ENCODE measurements at places on chromosomes 12 and 14. TPM values are rescaled to one million over a fixed set of nuclear protein-coding genes. Genes with fewer than 3 reads are reported as not detected.

- no peak for DNase-seq
- H3K4me3 ChIP-seq: no peak overlapping the region
- H3K36me3 ChIP-seq: no peaks in the 10 kb centered on the region
- H3K4me1 ChIP-seq: peaks cover 32% of the 10 kb centered on the region
- H3K27ac ChIP-seq: no peak overlapping the region
These were observed 42.7 kb downstream of the RIN3 start for GRCh38 chr14:92556255-92556741.

GRCh38 chr14:62453226-62453625 is 592.0 kb downstream of the KCNH5 start:
- H3K27ac ChIP-seq: no peak overlapping the region
- H3K27me3 ChIP-seq: no peaks in the 10 kb centered on the region
- DNase-seq: no peak
- H3K4me3 ChIP-seq: no peak overlapping the region
- no peaks in the 10 kb centered on the region for H3K4me1 ChIP-seq

KCNMB4 gene
- total RNA-seq: 0.10 TPM

GRCh38 chr12:31647086-31647491 is 12.4 kb upstream of the ETFBKMT start:
- no peaks in the 10 kb centered on the region for H3K36me3 ChIP-seq
- peak; percentile 60 for DNase-seq
- peaks cover 8% of the 10 kb centered on the region for H3K27me3 ChIP-seq
- H3K27ac ChIP-seq: peak overlapping the region; percentile 56
- peak overlapping the region; percentile 27 for H3K4me3 ChIP-seq
- peaks cover 26% of the 10 kb centered on the region for H3K4me1 ChIP-seq

SRRM4 gene
- total RNA-seq: not detected

NGB gene
- total RNA-seq: not detected

TAS2R50 gene
- total RNA-seq: not detected

- H3K4me1 ChIP-seq: peaks cover 94% of the 10 kb centered on the region
- DNase-seq: peak; percentile 66
These were observed 214.2 kb downstream of the PPM1H start for GRCh38 chr12:62720661-62721330.

- peaks cover 3% of the 10 kb centered on the region for H3K27me3 ChIP-seq
- no peaks in the 10 kb centered on the region for H3K36me3 ChIP-seq
- H3K4me1 ChIP-seq: peaks cover 64% of the 10 kb centered on the region
- no peak overlapping the region for H3K4me3 ChIP-seq
- peak; percentile 47 for DNase-seq
- H3K27ac ChIP-seq: no peak overlapping the region
These were observed 63.1 kb downstream of the C14orf132 start for GRCh38 chr14:96102081-96102856.

DNA sequence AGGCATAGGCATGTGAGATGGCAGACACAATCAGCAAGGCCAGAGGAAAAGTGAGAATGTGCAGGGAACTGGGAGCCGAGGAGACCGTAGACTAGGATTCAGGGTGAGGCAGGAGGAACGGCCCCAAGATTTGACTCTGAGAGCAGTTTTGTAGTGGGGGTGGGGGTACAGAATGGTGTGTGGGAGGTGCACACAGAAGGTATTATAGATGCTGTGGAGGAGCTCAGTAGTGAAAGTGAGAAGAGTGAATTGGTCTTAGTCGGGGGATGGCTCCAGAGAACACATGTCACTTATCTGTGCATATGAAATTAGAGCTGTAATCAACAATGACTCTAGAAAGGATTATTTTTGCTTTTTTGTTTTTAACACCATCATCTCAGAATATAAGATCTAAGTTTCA is 11.9 kb downstream of the ZNF664 start:
- peaks cover 11% of the 10 kb centered on the region for H3K4me1 ChIP-seq
- H3K4me3 ChIP-seq: no peak overlapping the region
- no peak overlapping the region for H3K27ac ChIP-seq
- DNase-seq: no peak
- peaks cover 13% of the 10 kb centered on the region for H3K36me3 ChIP-seq

GRCh38 chr12:27988594-27989233 is 16.2 kb upstream of the PTHLH start:
- H3K27ac ChIP-seq: no peak overlapping the region
- H3K36me3 ChIP-seq: no peaks in the 10 kb centered on the region
- H3K4me3 ChIP-seq: no peak overlapping the region
- DNase-seq: no peak

GRCh38 chr12:13580206-13580605 is 383.7 kb downstream of the EMP1 start:
- no peak overlapping the region for H3K27ac ChIP-seq
- DNase-seq: no peak
- H3K4me1 ChIP-seq: no peaks in the 10 kb centered on the region
- no peaks in the 10 kb centered on the region for H3K36me3 ChIP-seq
- H3K4me3 ChIP-seq: no peak overlapping the region

GRCh38 chr12:3291939-3292338 is 199.1 kb upstream of the PRMT8 start:
- no peaks in the 10 kb centered on the region for H3K36me3 ChIP-seq
- no peak overlapping the region for H3K4me3 ChIP-seq
- H3K27ac ChIP-seq: no peak overlapping the region
- no peak for DNase-seq

DNA sequence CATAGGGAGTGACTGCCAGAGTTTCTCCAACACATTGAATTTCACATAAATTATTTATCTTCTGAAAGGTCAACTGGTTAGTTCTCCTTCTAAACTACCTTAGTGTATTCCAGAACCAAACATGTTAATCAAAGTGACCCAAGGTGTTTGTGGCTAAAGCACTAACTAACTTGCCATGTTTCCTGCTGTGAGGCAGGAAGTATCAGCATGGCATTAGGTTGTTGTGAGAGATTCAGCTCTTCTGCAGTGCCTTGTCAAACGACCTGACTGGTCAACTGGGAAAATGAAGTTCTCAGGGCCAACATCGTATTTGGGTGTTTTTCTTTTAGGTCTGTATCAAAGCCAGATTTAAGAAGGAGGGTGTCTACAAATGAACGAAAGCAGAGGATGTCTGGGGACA is 448.1 kb downstream of the APAF1 start:
- H3K4me1 ChIP-seq: no peaks in the 10 kb centered on the region
- no peaks in the 10 kb centered on the region for H3K36me3 ChIP-seq
- H3K27me3 ChIP-seq: no peaks in the 10 kb centered on the region
- H3K27ac ChIP-seq: no peak overlapping the region
- DNase-seq: no peak

DNA sequence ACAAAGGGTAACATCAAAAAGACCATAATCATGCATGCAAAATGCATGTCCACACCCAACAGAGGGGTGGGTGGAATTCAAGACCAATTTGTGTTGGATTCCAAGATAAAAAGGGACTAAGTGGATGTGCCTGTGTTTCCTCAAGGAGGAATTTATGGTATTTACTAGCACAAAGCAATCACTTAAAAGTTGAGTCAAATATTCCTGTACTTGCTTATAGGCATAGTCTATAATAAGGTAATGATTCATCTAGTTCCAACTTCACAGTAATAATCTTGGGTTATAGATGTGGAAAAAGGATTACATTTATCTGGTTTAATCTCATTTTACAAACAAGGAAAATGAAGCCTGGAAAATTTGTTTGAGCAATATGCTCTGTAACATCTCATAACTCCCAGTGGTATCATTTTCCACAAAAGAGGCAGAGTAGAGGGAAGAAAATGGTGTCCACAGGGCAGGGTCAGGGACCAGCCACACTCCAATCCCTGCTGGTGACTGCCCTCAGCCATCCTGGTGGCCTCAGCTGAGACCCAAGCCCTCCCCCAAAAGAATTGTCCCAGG is 80.8 kb upstream of the REP15 start:
- peaks cover 3% of the 10 kb centered on the region for H3K27me3 ChIP-seq
- H3K4me1 ChIP-seq: peaks cover 95% of the 10 kb centered on the region
- peak overlapping the region; percentile 94 for H3K27ac ChIP-seq
- peak overlapping the region; percentile 69 for H3K4me3 ChIP-seq

ABCD2 gene
- total RNA-seq: not detected

CLEC2D gene
- 1.3 TPM for total RNA-seq

DNA sequence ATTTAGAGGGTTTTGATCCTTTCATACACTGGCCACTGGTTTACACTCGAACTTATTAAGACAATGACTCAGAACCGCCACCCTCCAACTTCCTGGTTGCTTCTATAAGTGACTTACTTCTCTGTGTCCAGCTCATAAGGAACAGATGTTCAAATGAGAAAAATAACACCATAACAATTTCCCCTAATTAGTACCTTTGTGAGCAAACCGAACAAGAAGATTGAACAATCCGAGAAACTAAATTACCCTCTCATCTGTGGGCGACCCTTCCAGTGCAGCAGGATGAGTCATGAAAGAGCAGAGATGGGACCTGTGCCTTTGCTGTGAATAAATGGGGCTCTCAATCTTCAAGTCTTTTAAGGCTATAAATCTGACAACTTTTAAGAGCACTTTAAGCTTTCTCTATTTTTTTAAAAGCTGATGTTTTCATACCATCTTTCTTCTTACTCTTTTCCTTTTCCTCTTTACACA is 146.8 kb upstream of the RASSF8 start:
- H3K27ac ChIP-seq: peak overlapping the region; percentile 74
- H3K4me3 ChIP-seq: peak overlapping the region; percentile 60
- peaks cover 34% of the 10 kb centered on the region for H3K4me1 ChIP-seq
- DNase-seq: peak; percentile 38
- H3K36me3 ChIP-seq: peaks cover 11% of the 10 kb centered on the region

- no peak overlapping the region for H3K4me3 ChIP-seq
- no peak for DNase-seq
- no peaks in the 10 kb centered on the region for H3K4me1 ChIP-seq
- no peak overlapping the region for H3K27ac ChIP-seq
- peaks cover 52% of the 10 kb centered on the region for H3K27me3 ChIP-seq
These were observed 99.9 kb upstream of the RFLNA start for GRCh38 chr12:124194893-124195566.

GRCh38 chr12:52070185-52070925 is 577 bp downstream of the ATG101 start:
- H3K27ac ChIP-seq: peak overlapping the region; percentile 100
- no peaks in the 10 kb centered on the region for H3K27me3 ChIP-seq
- H3K4me1 ChIP-seq: peaks cover 75% of the 10 kb centered on the region
- H3K36me3 ChIP-seq: peaks cover 42% of the 10 kb centered on the region
- H3K4me3 ChIP-seq: peak overlapping the region; percentile 94

- H3K27ac ChIP-seq: peak overlapping the region; percentile 82
- peak overlapping the region; percentile 31 for H3K4me3 ChIP-seq
- peaks cover 42% of the 10 kb centered on the region for H3K4me1 ChIP-seq
- DNase-seq: peak; percentile 78
These were observed 98.5 kb upstream of the PLEKHA5 start for GRCh38 chr12:19031032-19031431.

- no peaks in the 10 kb centered on the region for H3K36me3 ChIP-seq
- peaks cover 8% of the 10 kb centered on the region for H3K4me1 ChIP-seq
- H3K4me3 ChIP-seq: peak within 1 kb of the TSS; percentile 51
- H3K27ac ChIP-seq: no peak within 1 kb of the TSS
- peaks cover 10% of the 10 kb centered on the region for H3K27me3 ChIP-seq
- DNase-seq: peak; percentile 51
These were observed at the start of gene RPS6KL1 for GRCh38 chr14:74922752-74923401. Gene RPS6KL1, minus strand, starts transcription at chr14:74923260. Its CDS starts 1,719 bp downstream, at chr14:74921541.

DNA sequence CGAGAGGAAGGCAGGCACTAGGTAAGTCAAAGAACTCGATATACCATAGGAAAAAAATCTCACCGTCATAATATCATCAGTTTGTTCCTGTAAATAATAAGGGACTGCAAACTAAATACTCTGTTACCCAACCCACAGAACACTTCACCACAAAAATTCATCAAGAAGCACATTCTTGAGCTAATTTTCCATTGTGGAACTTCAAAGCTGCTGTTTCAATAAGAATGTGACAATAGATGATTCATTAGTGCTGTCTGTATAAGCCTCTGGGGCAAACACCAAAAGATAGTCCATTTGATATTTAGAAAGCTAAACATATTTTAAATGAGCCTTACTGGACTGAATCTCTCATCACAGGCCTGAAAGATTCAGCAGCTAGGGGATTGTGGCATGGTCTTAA is 219.4 kb downstream of the KSR2 start:
- no peak overlapping the region for H3K27ac ChIP-seq
- H3K27me3 ChIP-seq: no peaks in the 10 kb centered on the region
- H3K4me3 ChIP-seq: no peak overlapping the region
- DNase-seq: no peak
- H3K36me3 ChIP-seq: no peaks in the 10 kb centered on the region

DNA sequence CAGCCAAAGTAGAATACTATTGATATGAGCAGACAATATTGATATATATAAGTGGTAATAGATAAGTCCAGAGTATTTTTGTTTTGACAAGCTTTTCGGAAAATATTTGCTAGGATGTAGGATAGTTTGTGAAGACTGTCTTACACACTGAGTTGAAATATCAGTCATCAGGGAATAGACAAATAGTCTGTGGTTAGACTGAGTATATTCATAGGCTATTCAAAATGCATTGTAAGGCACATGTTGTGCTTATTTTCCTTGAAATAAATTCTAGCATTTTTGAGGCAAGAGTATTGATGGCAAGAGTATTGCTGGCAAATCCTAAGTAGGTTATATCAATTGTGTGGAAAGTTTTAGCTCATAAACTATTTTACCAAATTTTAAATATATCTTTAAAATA is 201.1 kb downstream of the LRIG3 start:
- no peak overlapping the region for H3K27ac ChIP-seq
- H3K27me3 ChIP-seq: no peaks in the 10 kb centered on the region
- DNase-seq: no peak
- H3K4me1 ChIP-seq: no peaks in the 10 kb centered on the region
- no peak overlapping the region for H3K4me3 ChIP-seq

GRCh38 chr12:105359856-105360255 is 29.4 kb downstream of the C12orf75 start:
- peaks cover 46% of the 10 kb centered on the region for H3K36me3 ChIP-seq
- no peak for DNase-seq
- peak overlapping the region; percentile 62 for H3K27ac ChIP-seq
- peaks cover 78% of the 10 kb centered on the region for H3K4me1 ChIP-seq
- peak overlapping the region; percentile 13 for H3K4me3 ChIP-seq

DNA sequence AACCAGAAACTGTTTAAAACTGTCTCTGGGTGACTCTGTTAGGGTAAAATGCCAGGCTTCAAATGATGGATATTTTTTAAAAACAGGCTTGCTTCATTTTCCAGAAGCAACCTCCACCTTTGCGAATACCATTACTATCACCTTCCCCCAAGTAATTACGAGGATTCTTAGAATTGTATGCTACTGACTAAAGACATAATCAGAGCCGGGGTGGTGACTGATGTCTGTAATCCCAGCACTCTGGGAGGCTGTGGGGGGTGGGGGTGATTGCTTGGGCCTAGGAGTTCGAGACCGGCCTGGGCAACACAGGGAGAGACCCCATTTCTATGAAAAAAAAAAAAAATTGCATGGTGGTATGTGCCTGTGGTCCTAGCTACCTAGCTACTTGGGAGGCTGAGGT is 38.3 kb downstream of the FGD6 start:
- DNase-seq: no peak
- H3K27me3 ChIP-seq: no peaks in the 10 kb centered on the region
- H3K27ac ChIP-seq: no peak overlapping the region
- no peaks in the 10 kb centered on the region for H3K36me3 ChIP-seq

DNA sequence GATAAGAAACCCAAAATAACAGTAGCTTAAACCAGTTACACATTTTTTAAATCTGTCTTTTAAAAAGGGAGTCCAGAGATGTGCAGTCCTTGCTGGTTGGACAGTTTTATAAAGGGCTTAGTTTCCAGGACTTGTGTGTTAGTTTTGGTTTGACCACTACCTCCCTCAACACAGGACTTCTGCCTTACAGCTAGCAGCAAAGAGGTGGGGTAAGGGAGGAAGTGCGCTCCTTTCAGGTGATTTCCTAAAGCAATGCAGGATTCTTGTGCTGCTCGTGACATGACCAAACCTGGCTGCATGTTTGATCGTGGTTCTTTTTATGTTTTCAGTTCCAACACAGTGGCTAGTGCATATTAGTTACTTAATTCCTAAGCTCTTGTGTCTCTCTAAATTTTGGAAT is 266.2 kb downstream of the TMTC2 start:
- no peak overlapping the region for H3K27ac ChIP-seq
- peaks cover 8% of the 10 kb centered on the region for H3K36me3 ChIP-seq
- H3K27me3 ChIP-seq: no peaks in the 10 kb centered on the region
- H3K4me3 ChIP-seq: no peak overlapping the region
- no peak for DNase-seq
